ENCODE measurements at places on chromosomes 1 and 21.

GRCh38 chr1:223364685-223365382 is 858 bp upstream of the SUSD4 start:
- peak; percentile 80 for DNase-seq
- H3K27ac ChIP-seq: no peak overlapping the region
- H3K36me3 ChIP-seq: no peaks in the 10 kb centered on the region
- H3K4me3 ChIP-seq: no peak overlapping the region
- no peaks in the 10 kb centered on the region for H3K4me1 ChIP-seq
- peaks cover 10% of the 10 kb centered on the region for H3K27me3 ChIP-seq

- peaks cover 7% of the 10 kb centered on the region for H3K4me1 ChIP-seq
- no peaks in the 10 kb centered on the region for H3K36me3 ChIP-seq
- no peaks in the 10 kb centered on the region for H3K27me3 ChIP-seq
- peak overlapping the region; percentile 5 for H3K27ac ChIP-seq
- peak; percentile 93 for DNase-seq
These were observed 20.4 kb downstream of the DEGS1 start for GRCh38 chr1:224203243-224204016.

- H3K27ac ChIP-seq: no peak overlapping the region
- no peaks in the 10 kb centered on the region for H3K4me1 ChIP-seq
- DNase-seq: no peak
- no peaks in the 10 kb centered on the region for H3K27me3 ChIP-seq
- no peaks in the 10 kb centered on the region for H3K36me3 ChIP-seq
These were observed 6.4 kb downstream of the THAP3 start for GRCh38 chr1:6631058-6631457.

- DNase-seq: no peak
- no peaks in the 10 kb centered on the region for H3K36me3 ChIP-seq
- no peaks in the 10 kb centered on the region for H3K4me1 ChIP-seq
- no peaks in the 10 kb centered on the region for H3K27me3 ChIP-seq
- H3K27ac ChIP-seq: no peak overlapping the region
These were observed 13.0 kb downstream of the PTPRC start for GRCh38 chr1:198651650-198652400.
